ENCODE measurements at places on chromosomes 5 and 9.
A peak's percentile ranks its signal among the peaks of the same experiment; 100 is the strongest.

- no peak for DNase-seq
Observed at GRCh38 chr5:92991581-92992067, 589.4 kb downstream of the NR2F1-AS1 start.

- DNase-seq: no peak
Observed at GRCh38 chr9:116345817-116346216, 192.2 kb downstream of the PAPPA start.

- DNase-seq: no peak
Observed at GRCh38 chr9:2610985-2611384, 10.6 kb upstream of the VLDLR start.

DNA sequence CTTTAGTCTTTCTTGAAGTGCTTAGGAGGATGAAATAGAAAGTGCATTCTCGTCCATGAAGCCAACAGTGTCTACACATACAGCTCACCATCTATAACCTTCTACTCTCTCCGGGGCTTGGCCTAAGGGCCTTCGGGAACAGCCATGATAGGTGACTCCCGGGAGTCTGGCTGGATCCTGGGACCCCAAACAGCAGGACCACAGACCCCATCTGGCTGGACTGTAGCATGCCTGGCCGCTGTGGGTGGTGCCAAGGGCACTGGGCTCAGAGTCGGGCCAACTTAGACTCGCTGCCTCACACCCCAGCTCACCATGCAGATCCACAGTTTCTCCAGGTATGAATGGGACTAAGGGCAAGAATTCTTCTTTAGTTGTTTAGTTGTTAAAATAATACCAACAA, 16.3 kb downstream of the GABBR2 start:
- DNase-seq: no peak

- DNase-seq: no peak
Observed at GRCh38 chr9:114954956-114955582, 24.7 kb upstream of the TNFSF8 start.

- no peak for DNase-seq
Observed at GRCh38 chr9:107127608-107128007, 155.5 kb upstream of the RAD23B start.

GRCh38 chr5:107147589-107147988, 523.1 kb downstream of the EFNA5 start:
- DNase-seq: no peak

DNA sequence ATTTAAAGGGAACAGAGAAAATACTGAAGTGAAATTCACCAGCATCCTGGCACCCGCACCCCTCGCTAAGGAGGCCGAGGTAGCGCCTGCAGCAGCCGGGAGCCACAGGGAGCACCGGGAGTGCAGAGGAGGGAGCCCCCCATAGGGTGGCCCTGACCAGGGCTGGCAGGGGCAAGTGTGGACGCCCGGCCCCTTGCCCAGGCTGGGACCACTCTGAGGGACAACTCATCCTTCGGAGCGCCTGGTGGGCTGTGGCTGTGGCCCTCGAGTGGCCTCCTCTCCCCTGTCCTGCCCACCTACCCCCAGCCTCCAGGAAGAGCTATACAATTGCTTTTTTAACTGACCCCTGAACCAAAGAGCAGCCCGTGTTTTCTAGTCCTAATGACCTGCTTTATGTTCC, 47.0 kb downstream of the PLEKHG4B start:
- no peak for DNase-seq

- DNase-seq: no peak
Observed at GRCh38 chr5:139389701-139390638, at the start of gene MZB1. TSS of gene MZB1 (minus strand) at chr5:139389913. CDS start at chr5:139389856, 57 bp downstream.

GRCh38 chr5:103487218-103487617, 75.4 kb downstream of the NUDT12 start:
- no peak for DNase-seq

GRCh38 chr5:158992037-158992740, 107.5 kb downstream of the EBF1 start:
- DNase-seq: peak; percentile 47

GRCh38 chr9:107513464-107514100, 24.0 kb upstream of the KLF4 start:
- DNase-seq: no peak

DNA sequence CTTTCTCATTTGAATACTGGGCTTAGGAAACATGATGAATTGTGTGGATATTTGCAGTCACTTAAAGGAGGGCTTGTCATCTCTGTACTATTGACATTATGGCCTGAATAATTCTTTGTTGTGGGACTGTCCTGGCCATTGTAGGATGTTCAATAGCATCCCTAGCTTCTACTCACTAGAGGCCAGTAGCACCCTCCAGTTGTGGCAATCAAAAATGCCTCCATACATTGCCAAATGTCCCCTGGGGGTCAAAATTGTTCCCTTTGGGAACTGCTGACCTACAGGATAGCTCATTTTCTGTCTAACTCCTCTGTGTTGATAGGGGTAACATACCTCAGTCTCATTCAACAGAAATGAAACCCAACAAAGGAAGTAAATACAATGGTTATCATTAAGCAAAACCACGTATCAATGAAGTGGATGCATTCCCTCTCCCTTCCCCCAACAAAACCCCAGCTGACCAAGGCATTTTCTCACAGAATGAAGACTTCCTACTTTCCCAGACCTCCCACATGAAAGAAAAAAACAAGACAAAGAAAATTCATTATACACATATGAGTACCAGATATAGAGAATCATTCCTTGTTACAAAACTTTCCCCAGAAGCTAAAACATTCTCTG, 18.1 kb downstream of the FYB1 start:
- DNase-seq: no peak

- DNase-seq: no peak
Observed at GRCh38 chr5:76852772-76853171, 3.0 kb downstream of the S100Z start.

- DNase-seq: peak; percentile 35
Observed at GRCh38 chr9:99385814-99386279, 163.8 kb downstream of the SEC61B start.

DNA sequence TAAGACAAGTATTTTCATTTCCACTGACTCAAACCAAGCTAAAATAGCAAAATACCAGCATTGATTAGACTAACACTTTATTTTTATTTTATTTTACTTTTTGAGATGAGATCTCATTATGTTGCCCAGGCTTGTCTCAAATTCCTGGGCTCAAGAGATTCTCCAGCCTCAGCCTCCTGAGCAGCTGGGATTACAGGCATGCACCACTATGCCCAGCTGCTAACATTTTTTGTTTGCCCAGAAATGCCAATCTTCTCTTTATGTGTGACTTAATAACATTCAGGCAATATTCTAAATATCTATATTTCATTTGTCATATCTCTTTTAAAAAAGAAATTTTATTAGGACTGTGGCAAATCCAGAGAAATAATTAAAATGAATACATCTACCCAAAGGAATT, 55.0 kb downstream of the OXCT1 start:
- DNase-seq: no peak

DNA sequence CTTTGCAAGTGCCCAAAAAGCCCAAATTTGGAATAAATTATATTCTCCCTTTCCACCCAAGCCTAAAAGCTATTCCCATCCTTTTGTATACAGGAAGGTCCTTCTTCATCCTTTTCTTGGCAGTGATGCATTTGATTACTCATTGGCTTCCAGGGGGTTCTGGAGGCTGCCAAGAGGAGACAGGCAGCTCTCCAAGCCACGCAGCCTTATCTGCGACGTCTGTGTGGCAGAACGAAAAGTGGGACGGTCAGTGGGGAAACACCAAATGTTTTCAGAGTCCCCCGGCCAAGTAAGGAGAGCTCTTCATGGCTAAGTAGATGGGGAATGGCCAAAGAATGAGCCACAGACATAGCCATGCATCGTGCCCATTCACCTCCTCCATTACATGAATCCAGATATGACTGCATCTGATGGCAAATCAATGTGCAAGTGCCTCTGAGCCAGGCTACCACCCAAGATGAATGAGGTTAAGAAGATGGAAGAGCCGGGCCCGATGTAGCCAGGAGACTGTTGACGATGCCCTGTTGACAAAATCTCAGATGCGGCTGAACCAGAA, 12.1 kb downstream of the ADAM19 start:
- peak; percentile 82 for DNase-seq

GRCh38 chr5:175523292-175523691, 44.9 kb downstream of the SFXN1 start:
- no peak for DNase-seq
